ENCODE measurements at places on chromosomes 1 and 21.

- DNase-seq = no peak
Observed at GRCh38 chr21:16071761-16072160, 342.0 kb downstream of the USP25 start.

DNA sequence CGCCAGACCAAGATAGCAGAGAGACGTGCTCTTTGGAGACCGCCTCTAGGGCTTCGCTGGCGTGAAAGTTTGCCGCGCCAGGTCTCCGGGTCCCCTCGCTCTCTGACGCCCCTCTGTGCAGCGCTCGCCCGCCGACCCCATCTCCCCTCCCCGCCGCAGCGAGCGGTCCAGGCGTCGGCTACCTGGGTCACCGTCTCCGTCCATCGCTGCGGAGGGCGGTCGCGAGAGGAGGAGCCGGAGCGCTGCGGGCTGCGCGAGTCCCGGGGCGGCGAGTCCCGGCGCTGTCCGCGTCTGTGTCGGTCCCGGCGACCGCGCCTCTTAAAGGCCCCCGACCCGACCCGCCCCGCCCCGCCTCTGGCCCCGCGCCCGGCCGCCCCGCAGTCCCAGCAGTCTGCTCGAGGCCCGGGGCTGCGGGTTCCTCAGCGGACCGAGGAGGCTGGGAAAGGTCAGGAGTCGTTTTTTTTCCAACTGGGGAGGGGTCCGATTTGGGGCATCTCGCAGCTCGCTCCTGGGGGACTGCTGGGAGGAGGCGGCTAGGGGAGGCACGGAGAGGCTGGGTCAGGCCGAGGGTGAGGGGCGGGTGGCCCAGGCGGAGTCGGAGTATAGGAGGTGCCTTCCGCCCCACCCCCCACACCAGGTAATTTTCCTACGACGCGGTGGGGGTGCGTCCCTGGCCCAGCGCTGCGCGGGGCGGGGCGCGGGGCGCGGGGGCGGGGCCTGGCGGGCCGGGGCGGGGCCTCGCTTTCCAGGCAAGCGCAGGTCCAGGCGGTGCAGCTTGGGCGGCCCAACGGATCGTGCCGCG lies at the start of the genes FBXO2 and FBXO44:
Gene FBXO2 (minus strand): TSS at position 293 of the 802 bp plus-strand sequence. CDS start 89 bp downstream, at position 204.
Gene FBXO44 (plus strand): TSS at position 741 of the 802 bp plus-strand sequence. CDS start 959 bp downstream, outside the sequence.
- peak; percentile 34 for DNase-seq

GRCh38 chr1:198880818-198881597 lies 242.2 kb downstream of the PTPRC start:
- peak; percentile 82 for DNase-seq

GRCh38 chr1:221696718-221697461 lies 45.0 kb downstream of the DUSP10 start:
- DNase-seq = no peak
